CD8-positive, alpha-beta memory T cell (primary cell): ENCODE measurements at places on chromosomes 6 and 20.

GRCh38 chr6:158892266-158892665 is 73.1 kb upstream of the EZR start:
- DNase-seq = no peak

DNA sequence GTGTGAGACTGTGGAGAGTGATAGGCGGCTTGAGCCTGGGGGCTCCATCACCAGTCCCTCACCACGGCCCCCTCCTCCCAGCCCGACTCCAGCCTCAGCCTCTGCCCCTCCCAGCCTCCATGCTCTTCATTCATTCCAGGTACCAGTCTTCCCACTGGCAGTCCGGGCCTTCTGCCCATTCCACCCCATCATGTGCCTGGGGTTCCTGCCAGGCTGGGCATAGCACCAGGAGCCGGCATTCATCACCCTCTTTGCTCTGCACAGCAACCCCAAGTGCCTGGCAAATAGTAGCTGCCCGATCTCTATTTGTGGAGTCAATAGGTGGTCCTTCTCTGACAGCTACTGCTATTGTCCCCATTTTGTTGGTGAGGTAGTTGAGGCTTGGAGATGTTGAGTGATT is 39.6 kb upstream of the GTSF1L start:
- no peak for DNase-seq

- no peak for DNase-seq
Measured at GRCh38 chr20:61293951-61294350, 41.9 kb downstream of the CDH4 start.

DNA sequence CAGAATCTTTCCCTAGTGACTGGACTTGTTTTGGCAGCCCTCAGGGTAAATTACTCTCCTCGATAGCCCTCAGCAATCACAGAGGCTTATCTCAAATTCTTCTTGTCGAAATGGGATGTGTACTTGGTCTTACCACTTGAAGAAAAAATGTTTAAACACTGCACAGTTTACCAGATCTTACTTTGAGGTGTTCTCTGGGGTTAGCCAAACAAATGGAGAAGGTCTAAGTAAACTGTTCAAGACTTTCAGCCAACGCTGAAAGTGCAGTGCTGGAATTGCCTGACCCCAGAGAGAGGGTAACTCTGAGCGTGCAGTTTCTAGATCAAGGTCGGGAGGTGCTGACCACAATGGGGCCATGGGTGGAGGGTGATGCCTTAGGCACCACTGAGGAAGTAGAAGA is 39.2 kb downstream of the MYLIP start:
- DNase-seq = no peak

DNA sequence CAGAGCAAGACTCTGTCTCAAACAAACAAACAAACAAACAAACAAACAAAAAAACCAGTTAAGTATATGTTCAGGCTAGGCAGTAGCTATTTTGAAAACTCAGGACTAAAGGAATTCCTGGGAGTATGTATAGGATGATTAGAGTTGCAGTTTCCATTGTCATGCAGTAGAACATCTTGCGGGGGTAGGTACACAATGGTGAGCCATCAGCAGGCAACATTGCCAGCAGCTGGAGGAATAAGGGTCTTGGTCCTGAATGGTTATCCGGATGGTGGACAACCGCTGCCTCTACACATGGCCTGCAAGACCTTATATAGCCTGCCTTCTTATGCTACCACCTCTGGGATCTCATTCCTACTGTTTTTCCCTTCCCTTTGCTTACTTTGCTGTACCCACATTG is 297.5 kb downstream of the SOX4 start:
- DNase-seq = no peak

- DNase-seq = no peak
Measured at GRCh38 chr20:7585126-7585679, 355.1 kb downstream of the HAO1 start.

DNA sequence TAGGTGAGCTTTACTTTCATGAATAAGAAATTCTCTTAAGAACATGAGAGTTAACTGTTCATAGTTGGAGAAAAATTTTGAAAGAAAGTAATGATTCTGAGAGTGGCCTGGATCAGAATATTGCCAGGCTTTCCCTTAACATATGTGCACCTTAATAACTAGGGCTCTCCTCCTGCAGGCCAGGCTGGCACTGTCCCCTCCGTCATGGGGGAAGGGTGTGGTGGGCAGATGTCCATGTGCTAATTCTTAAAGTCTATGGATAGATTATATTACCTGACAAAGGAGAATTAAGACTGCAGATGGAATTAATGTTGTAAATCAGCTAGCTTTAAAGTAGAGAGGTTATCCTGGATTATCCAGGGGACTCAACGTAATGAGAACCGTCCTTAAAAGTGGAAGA is 10.9 kb upstream of the KLHL32 start:
- no peak for DNase-seq

GRCh38 chr20:50187403-50188051 is 3.1 kb upstream of the CEBPB start:
- DNase-seq = no peak

DNA sequence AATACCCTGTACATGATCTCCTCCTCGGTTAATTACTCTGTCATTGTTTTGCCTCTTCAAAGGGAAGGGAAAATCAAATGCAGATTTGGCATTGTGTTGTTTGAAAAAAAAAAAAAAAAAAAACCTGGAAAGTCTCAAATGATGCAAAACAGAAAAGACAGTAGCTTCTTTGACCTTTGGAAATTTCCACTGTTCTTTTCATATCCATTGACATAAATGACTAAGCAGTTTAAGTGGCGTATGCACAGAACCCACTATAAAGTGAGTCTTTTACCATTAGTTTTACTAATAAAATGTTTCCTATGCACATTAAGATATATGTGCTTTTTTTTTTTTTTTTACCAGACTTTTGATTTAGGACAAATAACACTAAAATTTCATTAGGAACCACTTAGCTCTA is 704.3 kb downstream of the TFAP2A start:
- DNase-seq = no peak

DNA sequence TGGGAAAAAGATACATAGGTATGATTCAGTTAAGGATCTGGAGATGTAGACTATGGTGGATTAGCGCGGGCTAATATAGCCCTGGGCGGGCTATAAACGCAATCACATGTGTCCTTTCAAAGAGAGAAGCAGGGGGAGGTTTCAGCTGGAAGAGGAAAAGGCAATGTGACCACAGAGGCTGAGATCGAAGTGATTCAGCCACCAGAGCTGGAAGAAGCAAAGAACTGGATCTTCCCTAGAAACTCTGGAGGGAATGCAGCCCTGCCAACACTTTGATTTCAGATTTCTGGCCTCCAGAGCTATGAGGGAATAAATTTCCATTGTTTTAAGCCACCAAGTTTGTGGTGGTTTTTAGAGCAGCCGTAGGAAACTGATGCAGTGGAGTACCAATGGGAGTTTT is 81.5 kb upstream of the NHSL1 start:
- DNase-seq = no peak

DNA sequence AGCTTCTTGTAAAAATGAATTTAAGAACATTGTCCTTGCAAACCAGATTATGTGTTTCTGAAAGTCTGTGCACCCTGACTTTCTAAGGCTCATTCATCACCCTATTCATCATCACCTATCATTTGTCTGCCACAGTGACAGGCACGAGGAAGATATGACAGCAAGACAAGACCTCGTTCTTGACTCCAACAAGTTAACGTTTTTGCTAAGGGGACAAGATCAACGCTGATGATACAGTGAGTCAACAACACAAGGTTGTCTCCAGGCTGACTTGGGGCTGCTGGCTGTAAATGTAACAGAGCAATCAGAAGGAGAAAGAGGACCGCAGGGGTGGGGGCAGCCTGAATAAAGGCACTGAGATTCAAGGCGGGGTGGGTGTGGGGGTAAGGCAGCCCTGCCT is 94.2 kb downstream of the FOXC1 start:
- DNase-seq = no peak

DNA sequence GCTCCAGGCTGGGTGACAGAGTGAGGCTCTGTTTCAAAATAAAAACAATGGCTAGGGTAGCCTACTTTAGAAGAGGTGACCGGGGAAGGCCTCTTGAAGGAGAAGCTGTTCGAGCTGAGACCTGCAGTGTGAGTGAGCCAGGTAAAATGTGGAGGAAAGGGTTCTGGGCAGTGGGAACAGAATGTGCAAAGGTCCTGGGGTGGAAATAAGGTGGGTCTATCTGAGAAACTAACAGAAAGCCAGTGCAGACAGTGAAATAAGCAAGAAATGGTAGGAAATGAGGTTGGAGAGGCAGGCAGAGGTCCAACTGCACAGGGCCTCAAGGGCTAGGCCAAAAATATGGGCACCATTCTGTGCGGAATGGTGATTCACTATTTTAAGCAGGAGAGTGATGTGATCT is 53.4 kb downstream of the BPIFB1 start:
- DNase-seq = no peak
